ENCODE measurements at places on chromosomes 11 and 22.

DNA sequence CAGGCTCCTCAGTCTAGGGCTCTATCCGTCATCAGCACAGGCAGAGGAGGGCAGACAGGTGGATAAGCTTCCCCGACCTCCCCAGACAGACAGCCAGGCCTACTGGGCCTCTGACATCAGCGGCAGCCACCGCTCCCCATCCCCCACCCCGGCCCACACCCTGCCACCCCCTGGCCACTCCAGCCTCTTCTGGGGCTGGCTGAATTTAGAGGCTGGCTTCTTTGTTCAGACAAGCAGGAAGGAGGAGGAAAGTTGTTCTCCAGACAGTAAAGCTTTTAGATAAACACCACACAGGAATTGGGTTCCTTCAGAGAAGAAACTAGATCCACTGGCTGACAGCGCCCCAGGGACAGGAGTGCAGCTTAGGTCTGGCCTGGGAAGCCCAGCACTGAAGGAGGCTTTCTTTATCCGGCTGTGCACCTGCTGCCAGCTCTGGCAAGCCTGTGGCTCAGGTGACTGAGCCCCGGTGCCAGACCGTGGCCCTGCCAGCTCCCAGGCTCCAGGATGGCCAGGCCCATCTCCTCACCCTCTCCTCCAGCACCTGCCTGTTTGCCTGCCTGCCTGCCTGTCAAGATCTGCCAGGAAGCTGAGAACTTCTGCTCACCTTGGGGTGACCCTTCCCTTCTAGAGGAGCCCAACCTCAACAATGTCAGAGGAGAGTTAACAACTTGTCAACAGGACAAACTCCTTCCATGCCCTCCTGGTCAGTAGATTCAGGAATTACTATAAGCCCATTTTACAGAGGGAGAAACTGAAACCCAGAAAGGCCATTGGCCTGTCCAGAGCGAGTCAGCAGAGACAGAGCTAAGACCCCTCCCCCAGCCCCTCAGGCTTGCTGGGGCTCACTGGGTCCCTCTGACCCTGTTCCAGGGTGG is 44.0 kb upstream of the KLHL35 start:
- no peak for DNase-seq

DNA sequence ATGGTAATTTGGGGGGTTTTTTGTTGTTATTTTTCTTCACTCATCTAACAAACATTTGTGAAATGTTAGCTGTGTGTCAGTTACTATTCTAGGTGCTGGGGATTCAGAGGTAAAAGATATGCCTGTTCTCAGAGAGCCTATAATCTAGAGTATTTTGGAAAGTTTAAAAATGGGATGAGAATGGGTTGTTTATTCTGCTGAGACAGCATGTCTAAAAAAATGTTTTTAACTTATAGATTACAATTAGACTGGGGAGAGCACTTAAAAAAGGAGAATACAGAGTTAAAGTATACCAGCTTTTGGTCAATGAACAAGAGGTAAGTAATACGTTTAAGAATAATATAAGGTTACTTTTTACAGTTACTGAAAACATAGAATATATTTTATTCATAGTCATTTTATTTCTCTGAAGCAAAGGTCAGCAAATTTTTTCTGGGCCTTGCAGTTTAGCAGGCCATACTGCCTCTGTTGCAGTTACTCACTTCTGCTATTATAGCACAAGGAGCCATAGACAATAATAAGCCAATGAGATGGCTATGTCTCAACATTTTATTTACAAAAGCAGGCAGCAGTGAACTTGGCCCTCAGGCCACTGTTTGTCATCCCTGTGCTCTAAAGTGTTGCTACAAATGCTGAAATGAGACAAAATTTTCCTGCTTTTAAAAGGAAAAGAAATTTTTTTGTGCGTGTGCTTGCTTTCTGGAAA is 60.0 kb downstream of the DKK3 start:
- no peak for DNase-seq

- no peak for DNase-seq
Measured at GRCh38 chr11:3128356-3129180, 36.5 kb downstream of the OSBPL5 start.

DNA sequence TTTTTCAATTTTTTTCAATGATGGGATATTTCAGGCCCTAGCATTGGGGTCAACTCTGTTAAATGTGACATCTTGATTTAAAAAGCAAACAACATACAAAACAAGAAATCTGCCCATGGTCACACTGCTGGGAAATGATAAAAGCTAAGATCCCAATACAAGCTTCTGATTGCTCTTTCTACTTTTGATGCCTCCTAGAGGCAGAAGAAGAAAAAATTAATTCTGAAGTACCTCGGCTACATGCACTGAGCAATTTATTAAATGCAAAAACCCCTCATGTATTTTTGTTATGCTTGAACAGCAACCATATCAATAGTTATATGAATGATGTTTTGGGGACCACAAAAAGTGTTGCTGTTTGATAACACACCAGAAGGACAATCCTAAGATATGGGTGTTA is 342.1 kb upstream of the NARS2 start:
- DNase-seq = no peak

DNA sequence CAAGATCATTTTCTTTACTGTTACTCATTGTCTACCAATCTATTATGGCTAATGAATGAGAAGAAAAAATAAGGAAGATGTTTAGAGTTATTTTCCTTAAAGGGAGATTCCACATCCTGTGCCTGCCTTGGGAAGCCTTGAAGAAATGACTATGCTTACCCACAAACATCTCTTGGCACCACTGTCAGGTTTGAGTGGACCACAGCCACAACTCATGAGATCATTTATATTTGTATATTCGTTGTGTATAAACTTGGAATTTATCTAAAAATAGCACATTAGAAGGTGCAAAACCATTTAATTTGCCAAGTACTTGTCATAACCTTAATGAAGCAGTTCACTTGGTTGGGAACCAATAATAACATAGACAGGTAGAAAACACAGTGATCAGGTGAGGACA is 740.8 kb downstream of the DLG2 start:
- DNase-seq = no peak

GRCh38 chr11:64809781-64810241 is 540 bp downstream of the MEN1 start:
- DNase-seq = no peak

- no peak for DNase-seq
Measured at GRCh38 chr11:22879630-22880029, 19.4 kb upstream of the CCDC179 start.

- no peak for DNase-seq
Measured at GRCh38 chr11:12133547-12134235, 23.3 kb downstream of the MICAL2 start.

GRCh38 chr22:30217698-30218560 is 28.6 kb downstream of the LIF start:
- no peak for DNase-seq

GRCh38 chr22:44463151-44463550 is 34.9 kb downstream of the RTL6 start:
- DNase-seq = no peak

DNA sequence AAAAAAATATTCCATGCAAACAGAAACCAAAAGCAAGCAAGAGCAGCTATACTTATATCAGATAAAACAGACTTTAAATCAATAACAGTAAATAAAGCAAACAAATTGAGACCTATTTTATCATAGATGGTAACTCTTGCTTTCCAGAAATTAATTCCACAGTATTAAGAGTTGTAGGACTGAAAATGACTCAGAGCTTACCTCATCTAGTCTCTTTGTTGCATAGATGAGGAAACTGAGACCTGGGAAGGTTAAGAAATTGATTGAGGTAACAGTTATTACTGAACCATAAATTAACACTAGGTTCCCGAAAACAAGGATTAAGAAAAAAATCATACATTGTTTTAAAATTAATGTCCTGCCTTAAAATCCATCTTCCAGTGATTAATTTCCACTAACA is 123.8 kb downstream of the PLEKHA7 start:
- no peak for DNase-seq

DNA sequence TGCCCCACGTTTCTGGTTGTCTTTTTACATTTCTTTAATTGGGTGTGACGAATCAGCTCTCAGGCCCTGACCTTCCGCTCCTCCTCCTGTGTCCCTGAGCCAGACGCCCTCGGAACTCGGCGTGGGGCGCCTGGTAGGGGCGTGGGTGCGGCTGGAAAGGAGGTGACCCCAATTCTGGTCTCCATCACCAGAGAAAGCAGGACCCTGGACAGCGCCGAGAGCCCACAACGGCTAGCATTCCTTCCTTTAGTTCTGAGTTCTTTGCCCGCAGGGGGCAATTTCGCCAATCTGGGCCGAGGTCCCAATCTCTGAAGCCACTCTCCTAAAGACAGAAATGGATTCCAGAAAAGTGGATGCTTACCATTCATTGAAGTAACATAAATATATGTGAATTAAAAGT is 11.7 kb upstream of the RBMXL2 start:
- DNase-seq = no peak

GRCh38 chr22:26339755-26340154 is 89.3 kb upstream of the ASPHD2 start:
- no peak for DNase-seq

DNA sequence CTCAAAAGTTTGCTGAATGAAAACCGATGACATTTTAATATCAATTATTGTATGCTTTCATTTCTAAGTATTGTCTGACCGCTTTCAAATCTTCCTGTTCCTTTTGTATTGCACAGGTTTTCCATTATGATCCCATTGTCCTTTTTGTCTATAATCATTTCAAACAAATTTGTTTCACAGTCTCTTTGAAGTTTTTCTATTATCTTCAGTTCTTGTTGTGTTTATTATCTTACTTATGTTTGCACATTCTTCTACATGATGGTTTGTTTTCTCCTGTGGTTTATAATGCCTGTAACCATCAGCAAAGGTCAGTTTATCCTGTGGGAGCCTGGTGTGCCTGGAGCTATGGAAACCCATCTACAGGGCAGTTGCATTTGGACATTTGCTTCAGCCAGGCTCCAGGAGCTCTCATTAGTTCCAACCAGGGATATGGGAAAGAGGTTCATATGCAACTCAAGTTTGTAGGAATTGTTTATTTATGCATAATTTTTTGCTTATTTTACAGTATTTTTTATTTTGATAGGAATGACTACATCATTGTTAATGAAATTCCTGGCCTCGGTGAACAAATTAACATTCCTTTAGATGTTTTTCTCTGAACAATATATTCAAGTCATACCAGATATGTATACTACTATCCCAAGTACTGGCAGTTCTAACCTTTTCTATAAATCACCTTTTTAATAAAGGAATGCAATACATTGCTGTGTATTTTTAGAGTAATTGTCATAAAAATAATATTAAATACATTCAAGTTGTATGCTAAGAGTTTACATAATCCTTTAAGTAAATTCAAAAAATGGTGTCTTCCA is 179.2 kb downstream of the SBF2 start:
- DNase-seq = no peak

GRCh38 chr11:8310743-8311298 is 47.1 kb upstream of the LMO1 start:
- DNase-seq = no peak

- no peak for DNase-seq
Measured at GRCh38 chr11:105574974-105575373, 34.9 kb upstream of the GRIA4 start.

DNA sequence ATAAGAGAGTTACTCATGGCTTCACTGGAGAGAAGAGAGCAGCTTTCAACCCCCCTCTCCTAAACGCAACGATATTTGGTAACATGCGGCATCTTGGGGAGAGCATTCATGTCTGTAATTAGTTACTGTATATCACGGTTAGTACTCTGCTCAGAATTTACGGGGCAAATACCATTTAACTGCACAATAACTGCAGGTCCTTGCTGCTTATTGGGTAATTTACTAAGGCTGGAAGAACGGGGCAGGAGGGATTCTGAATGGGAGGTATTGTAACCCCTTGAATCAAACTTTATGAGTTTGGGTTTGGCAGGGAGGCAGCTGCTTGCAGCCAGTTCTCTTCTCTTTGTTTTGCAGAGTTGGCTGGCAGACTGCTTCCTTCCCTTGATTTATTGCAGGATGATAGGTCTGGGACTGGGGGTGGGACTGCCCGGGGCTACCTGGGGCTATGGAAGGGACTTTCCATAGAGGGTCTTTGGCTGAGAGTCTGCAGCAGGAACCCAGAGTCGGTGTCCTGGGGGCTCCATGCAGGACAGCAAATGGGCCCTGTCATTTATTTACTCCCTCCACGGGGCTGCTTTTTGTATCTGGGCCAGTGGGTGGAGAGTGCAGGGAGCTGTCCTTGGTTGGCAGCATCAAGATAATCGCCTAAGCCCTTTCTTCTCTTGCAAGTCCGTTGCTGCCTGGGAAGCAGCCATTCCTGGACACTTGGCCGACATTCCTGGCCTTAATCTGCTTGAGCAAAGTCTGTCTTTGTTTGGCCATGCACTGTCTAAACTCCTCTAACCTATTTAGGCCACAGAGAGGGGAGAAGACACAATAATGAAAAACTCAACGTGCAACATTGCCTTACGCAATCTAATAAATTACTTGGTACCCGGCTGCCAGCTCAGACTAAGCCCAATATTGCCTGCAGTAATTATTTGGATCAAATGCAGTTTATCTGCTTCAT is 188.9 kb downstream of the ST3GAL4 start:
- DNase-seq = no peak

DNA sequence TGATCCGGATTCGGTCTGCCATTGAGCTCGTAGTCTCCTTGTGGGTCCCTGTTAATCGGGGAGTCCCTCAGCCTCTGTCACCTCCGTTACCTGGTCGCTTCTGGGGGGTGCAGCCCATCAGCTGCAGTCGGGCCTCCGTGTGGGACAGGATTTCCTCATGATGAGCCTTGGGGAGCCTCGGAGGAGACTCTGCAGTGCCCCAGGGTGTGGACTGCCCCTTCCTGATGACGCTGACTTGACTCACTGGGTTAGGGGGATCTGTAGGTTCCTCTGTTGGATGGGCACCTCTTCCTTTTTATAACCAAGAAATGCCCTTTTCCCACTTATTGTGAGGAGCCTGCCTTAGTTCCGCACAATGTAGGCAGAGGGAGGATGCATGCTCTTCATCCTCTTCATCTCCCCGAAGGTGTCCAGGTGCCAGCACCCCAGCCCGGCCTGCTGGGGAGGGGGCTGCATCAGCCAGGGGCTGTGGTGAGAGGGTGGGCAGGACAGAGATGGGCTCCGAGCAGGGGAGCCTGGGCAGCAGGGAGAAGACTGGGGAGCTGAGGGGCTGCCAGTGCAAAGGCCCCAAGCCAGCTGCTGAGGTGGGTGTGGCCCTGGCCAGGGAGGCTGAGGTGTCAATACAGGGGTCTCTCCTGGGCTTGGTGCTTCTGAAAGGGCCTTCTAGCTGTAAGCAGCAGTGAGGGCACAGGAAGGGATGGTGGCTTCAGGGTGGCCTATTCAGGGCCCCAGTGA is 13.5 kb upstream of the TTLL8 start:
- no peak for DNase-seq

DNA sequence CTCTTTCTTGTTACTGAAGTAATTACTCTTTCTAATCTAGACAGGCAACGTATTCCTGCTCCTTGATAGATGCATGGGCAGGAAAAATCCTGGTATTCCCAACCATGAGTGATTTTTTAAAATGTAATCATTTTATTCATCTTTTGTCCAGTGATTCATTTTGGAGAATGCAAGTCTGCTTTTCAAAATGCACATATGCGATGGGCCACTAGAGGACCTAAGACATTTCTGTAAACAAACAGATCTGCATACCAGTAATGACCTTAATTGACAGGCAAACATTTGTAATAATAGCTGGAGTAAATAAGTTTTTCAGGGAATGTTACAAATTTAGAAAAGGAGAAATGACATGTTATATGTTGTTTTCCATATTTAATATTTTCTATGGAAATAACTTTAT is 1167.6 kb downstream of the JRKL start:
- DNase-seq = no peak

GRCh38 chr11:112016765-112017376 is 8.3 kb upstream of the DLAT start:
- no peak for DNase-seq

- DNase-seq = no peak
Measured at GRCh38 chr11:47296045-47296444, 26.1 kb downstream of the MADD start.
